ENCODE measurements at places on chromosomes 2 and 18.

GRCh38 chr2:179355881-179356280 lies 91.2 kb upstream of the SESTD1 start:
- no peak for DNase-seq

DNA sequence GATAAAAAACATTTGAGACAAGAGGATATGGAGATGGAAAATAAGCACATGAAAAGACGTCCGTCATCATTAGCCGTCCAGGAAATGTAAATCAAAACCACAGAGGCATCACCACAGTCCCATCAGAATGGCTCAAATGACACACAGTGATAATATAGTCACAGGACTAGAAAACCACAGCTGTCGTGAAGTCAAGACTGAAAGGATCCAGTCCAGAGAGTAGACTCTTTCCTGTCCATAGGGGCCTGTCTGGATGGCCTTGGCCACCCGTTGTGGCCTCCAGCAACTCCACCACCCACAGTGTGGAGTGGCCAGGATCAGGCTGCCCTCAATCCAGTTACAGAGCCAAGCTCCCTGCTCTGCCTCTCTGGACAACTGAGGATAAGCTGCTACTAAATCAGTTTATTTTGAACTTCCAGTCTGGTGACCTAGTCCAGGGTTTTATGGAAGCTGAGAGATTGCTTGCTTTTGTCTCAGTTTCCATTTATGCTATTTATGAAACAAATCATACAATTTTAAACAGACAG lies 60.4 kb downstream of the RHOB start:
- DNase-seq, result no peak

DNA sequence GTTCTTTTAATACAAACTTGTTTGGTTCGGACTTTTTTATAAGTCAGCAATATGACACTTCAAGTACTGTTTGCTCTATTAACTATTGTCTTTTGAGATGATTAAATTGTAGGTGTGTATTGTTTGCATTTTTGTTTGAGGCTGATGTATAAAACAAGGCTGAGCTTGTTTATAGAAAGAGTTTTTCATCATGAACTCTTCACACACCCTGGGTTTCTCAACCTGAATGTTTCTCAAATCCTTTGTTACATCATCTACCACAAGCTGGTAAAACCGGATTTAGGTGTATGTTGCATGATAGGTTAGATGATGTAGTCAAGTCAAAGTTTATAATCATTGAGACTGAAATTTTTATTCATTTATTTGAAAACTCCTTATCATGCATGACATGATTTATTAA lies 335.2 kb upstream of the LRATD1 start:
- DNase-seq, result no peak

- DNase-seq, result no peak
These were observed 70.8 kb downstream of the QPCT start for GRCh38 chr2:37415128-37415820.

- no peak for DNase-seq
These were observed 503.6 kb upstream of the REG3G start for GRCh38 chr2:78521938-78522337.

DNA sequence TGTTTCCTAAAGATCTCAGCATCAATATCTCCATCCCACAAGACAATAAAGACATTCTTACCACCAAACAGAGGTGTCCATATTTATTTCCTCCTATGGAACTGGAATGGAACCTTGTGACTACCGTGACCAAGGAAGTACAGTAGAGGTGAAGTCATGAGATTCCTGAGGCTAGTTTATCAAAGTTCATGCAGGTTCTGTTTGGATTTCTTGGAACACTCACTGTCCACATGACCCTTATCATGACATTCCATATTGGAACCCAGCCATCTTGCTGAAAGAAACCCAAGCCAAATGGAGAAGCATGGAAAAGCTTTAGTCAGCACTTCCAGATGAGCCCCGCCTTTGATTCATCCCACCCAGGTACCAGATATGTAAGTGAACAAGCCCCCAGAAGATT lies 516.0 kb upstream of the POU3F3 start:
- DNase-seq, result no peak

DNA sequence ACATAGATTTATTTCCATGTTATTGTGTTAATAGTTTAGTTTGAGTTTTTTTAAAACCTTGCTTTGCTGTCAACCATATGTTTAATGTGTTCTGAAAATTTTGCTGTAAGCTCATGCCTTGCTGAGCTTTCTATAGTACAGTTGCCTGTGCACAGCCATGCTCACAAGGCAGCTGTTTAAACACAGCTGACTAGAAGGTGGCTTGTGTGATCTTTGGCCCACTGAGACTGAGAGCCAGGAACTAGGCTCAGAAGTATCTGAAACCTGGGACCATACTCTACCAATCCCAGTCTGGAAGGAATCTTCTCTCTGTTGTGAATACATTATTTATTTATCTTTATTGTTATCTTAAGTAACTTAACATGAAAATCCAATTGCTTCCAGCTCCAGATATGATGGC lies 350.5 kb downstream of the KIAA1328 start:
- no peak for DNase-seq

DNA sequence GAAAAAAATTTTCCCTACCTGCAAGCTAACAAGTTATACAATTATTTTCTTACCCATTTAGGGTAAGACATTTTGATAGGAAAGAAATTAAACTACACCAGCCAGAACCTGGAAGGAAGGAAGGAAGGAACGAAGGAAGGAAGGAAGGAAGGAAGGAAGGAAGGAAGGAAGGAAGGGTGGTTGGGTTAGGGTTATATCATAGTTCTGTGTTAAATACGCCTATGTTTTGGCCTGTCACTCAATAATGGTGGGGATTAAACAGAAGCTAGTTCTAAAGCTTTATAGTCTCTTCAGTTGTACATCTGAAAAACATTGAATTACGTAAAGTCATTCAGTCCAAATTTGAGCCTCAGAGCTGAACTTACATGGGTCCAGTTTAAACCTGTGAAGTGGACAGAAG lies 74.9 kb upstream of the DNMT3A start:
- no peak for DNase-seq
